ENCODE measurements at places on chromosomes 4 and X.

- no peak for DNase-seq
These were observed 142.8 kb upstream of the VCX2 start for GRCh38 chrX:8313844-8314243.

- peak; percentile 92 for DNase-seq
These were observed 33.4 kb upstream of the ENPP6 start for GRCh38 chr4:184250795-184251669.

DNA sequence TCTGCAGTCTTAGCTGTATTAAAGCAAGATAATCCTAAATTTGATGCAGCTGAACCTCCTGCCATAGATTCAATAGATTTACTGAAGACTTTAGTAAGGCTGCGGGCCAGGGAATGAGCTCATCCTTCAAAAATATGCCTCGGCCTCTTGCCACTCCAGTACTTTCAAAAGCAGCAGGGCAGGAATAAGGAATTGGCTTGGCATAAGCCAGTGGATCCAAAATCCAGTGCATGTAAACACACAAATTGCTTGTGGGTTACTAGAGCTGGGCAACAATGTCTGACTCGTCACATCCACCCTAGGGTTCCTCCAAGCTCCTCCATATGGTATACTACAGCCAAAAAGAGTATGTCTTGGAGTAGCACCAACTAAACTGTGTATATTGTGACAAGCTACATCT, 165.0 kb downstream of the AMELX start:
- DNase-seq: no peak

DNA sequence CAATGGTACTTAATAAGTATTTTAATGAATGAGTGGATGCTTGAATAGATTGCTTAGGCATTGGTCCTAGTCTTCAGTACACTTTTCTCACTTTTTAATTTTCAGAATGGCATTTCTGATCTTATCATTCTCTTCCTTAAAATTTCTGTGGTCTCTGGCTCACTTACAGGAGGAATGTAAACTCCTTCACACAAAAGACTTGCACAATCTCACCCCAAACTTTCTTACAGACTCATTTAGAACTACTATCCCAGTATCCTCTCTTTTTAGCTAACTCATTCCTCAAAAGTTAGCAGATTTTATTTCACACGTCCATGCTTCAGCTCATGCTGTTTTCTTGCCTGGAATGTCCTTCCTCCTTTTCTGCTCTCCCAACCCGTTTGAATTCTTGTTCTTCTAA, 350.1 kb downstream of the GRXCR1 start:
- no peak for DNase-seq

DNA sequence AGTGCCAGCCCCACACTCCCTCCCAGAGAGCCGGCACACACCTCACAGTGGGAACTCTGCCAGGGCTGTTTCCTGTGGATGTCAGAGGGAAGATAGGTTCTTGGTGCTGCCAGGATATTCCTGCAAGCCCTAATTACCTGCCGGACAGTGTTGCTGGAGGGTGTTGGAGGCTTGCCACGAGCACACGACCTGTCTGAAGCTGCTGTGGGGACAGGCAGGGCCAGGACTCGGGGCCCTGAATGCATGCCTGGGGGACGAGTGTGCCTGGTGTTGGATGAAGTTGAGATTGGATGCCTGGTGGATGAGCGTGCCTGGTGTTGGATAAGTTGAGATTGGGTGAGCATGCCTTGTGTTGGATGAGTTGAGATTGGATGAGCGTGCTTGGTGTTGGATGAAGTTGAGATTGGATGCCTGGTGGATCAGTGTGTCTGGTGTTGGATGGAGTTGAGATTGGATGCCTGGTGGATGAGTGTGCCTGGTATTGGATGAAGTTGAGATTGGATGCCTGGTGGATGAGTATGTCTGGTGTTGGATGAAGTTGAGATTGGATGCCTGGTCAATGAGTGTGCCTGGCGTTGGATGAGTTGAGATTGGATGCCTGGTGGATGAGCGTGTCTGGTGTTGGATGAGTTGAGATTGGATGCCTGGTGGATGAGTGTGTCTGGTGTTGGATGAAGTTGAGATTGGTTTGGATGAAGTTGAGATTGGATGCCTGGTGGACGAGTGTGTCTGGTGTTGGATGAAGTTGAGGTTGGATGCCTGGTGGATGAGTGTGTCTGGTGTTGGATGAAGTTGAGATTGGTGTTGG, 23.2 kb upstream of the UVSSA start:
- no peak for DNase-seq

GRCh38 chr4:56731857-56732256, 50.8 kb upstream of the HOPX start:
- peak; percentile 21 for DNase-seq

GRCh38 chrX:49116716-49117115, 6.8 kb downstream of the GPKOW start:
- no peak for DNase-seq

DNA sequence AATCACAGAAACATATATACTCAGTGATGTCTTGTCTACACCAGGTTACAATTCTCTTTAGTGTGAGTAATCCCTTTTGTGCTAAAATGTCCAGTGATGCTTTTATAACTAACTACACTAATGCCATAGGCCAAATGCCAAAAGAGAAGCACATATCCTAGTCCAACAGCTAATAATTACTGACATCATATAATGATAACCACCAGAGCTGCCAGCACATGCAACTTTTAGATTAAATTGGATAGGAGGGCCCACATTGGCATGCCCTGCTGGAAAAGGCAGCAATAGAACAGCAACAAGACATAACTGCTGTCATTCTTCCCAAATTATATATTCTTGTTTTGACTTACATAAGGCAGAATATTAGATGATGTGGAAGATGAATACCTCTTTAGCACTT, 238.8 kb downstream of the KCNIP4 start:
- DNase-seq: no peak

GRCh38 chrX:44570522-44570921, 27.9 kb upstream of the FUNDC1 start:
- DNase-seq: no peak

GRCh38 chr4:38757945-38758600, 24.7 kb downstream of the TLR10 start:
- DNase-seq: peak; percentile 65

GRCh38 chr4:137852326-137852725, 320.0 kb upstream of the PCDH18 start:
- DNase-seq: no peak

DNA sequence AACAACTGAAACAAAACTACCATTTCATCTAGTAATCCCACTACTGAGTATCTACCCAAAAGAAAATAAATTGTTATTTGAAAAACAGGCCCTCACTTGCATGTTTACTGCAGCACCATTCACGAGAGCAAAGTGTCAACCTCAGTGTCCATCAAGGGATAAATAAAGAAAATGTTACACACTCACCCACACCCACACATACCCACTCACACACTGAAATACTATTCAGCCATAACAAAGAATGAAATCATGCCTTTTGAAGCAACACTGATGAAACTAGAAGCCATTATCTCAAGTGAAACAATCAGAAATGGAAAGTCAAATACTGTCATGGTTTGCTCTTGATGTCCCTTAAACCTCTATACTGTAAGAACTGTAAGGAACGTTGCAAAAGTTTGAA, 44.8 kb upstream of the CLNK start:
- DNase-seq: no peak

- no peak for DNase-seq
These were observed 19.4 kb downstream of the SORBS2 start for GRCh38 chr4:185792384-185793115.

DNA sequence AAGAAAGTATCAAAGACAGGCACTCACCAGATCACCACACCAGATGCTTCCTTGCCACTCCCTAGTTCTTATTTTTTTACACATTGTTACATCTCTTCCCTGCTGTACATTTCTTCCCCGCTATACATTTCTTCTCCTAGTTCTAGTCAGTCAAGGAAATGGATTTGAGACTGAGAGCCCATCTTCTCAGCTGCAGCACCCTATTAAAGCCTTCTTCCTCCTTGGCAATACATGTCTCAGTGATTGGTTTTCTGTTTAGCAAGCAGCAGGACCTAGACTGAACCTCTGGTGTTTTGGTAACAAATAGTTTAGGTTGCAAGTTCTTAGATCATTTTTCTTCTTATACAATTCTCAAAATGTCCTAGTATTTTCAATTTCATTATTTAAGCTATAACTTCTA, 35.3 kb upstream of the KLHL8 start:
- DNase-seq: no peak

GRCh38 chr4:75525910-75526309, 11.6 kb downstream of the THAP6 start:
- no peak for DNase-seq

DNA sequence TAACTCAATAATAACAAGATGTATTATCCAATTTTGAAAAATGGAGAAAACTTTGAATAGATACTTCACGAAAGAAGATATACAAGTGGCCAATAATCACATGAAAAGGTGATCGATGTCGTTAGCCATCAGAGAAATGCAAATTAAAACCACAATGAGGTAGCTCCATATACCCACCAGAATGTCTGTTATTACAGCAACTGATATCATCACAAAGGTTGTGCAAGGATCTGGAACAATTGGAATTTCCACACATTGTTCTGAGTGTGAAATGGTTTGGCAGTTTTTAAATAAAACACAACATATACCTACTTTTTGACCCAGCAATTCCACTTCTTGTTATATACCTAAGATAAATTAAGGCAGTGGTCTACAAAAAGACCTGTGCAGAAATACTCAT, 71.7 kb downstream of the IRS4 start:
- DNase-seq: no peak

DNA sequence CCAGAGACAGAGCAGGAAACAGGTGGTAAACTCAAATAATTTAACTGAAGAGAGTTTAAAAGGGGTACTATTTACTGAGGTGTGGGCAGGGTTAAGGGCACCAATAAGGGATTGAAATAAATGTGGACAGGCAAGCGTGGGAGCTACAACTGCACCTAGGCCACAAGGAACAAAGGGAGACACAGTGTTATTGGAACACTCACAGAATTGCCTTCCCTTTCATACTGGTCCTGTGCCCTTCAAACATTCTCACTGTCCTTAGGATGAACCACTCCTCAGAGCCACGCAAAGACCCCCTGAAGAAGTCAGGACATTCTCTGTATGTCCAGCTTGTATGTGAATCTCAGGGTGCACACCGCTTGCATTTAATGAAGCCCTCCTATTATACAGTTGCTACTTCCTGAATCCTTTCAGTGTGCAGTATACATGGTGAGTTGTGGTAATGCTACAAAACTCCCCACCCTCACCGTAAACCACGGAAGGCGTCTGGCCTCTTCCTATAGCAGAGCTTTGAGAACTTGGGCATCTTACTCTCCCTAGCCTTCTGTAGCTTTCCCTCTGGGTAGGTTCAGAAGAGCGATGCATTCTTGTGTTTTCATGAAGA, 9.6 kb upstream of the MRPL1 start:
- no peak for DNase-seq

DNA sequence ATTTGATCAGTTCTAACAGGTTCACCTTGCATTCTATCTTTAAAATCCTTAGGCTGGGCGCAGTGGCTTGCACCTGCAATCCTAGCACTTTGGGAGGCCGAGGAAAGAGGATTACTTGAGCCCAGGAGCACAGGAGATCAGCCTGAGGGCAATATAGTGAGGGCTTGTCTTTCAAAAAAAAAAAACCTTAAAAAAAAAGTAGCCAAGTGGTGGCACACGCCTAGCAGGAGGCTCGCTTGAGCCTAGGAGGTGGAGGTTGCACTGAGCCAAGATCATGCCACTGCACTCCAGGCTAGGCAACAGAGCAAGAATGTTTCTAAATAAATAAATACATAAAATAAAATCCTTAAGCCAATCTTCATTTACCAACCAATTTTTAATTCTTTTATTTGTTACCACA, 75.6 kb downstream of the PRSS12 start:
- DNase-seq: no peak

DNA sequence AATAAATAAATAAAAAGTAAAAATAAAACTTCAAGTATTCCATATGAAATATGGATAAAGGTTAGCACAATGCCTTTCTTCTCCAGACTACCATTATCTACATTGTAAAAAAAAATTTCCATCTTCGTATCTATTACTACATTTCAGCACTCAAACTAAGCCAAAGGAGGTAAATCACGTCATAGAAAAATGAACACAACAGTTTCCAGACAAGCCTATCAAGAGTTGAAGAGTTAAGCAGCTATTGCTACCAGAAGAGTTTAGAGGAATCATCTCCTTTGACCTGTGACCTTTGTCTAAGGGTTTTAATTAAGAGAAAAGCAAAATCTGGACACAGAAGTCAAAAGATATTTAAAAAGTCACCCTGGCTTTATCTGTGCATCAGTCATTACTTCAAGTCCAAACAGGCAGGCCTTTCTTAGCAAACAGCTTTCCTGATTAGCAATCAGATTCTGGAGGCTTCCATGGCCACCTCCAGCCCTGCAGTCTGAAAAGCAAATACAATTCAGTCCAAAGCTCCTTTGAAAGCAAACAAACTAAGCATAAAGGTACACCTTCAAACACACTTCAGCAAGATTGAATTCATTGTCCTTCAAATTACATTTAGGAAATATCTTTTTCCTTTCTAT, 82.2 kb downstream of the APBB2 start:
- DNase-seq: no peak

DNA sequence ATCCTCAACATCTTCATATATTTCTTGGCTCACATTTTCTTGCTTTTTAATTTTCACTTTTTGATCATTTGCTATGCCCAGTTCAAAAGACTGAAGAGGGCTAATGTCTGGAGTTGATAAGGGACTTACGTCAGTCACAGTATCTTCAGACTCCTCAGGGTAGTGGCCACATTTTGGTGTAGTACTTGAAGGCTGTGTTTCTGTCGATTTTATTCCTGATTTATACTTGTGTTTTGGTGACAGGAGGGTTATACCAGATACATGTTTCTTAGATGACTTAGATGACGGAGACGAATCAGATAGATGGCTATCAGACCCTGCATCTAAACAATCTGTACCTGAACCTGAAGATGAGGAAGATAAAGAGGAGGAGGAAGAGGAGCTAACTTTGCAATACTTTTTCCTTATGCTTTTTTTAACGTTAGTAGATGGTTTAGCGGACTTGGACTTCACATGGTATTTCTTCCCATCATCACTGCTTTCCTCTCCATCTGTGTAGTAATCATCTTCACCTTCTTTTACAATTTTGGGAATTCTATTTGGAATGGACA, 13.4 kb downstream of the CFAP97 start:
- no peak for DNase-seq

- no peak for DNase-seq
These were observed 896.8 kb downstream of the ADGRL3 start for GRCh38 chr4:62096881-62097280.

DNA sequence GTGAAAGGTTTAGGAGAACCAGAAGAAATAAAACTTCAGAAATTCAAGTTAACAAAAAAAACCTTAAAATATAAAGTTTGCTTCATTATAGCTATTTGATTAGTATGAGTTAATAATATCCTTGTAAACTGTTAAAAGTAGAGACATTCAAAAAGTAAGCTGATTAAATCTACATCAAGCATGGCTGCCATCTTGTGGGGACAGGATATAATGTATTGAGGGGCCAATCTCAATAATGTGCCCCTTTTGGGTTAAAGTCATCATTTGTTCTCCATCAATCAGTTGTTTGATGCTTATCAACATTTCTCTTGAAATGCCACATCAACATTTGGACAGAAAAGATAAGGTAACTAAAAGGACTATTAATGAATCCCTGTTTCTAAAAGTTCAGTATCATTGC, 4.6 kb upstream of the GRID2 start:
- DNase-seq: peak; percentile 32

All from GM23338 (cell line).